ENCODE measurements at places on chromosomes 6 and 20. TPM values are rescaled to one million over a fixed set of nuclear protein-coding genes. Genes with fewer than 3 reads are reported as not detected.

Gene L3MBTL3
- 6.4 TPM for total RNA-seq

DNA sequence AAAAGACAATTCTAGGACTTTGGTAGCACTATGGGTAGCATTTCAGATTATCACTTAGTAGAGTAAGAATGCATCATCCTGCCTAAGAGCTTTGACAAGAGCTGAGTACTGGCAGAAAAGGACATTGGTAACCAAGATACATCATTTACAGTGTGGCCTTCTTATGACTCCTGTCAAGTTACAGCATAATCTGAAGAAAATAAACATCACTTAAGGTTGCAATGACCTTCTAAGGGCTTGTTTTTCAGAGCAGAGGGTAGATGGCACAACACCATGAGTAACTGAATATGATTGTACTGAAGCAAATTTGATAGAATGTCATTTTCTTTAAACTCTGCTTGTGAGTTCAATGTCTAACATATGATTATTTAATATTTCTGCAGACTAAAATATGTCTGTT is 822.6 kb downstream of the TBC1D32 start:
- DNase-seq = no peak

Gene CST7
- 2.5 TPM for total RNA-seq

DNA sequence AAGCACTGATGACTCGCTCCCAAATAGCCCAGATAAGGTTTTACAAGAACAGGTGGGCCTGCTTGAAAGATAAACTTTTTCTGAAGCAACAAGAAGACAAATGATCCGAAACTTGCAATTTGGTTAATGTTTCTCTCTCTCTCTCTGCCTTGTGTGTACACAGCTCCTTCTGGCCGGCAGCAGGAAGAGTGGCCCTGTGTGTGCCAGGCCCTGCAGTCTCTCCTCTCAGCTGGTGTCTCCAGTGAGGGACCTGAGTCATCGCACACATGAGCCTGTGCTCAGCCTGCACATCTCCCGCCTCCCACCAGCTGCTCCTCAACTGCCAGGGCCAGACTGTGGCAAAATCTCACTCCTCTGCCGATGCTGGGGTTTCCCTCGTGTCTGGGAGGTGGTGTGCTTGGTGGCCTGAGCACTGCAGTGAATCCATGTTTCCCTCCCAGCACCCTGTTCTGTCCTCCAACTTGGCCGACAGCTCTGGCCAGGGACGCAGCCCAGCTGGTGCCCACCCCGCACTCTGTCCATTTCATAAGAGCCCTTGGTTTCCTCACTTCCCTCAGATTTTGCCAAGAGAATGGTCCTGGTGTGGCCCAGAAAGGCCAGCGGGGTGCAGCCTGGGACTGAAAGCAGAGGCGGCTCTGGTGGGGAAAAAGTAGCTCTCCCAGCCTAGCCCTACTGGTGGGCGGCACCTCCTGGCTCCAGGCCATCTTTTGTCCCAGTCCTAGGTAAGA is 49.4 kb downstream of the ERMARD start:
- no peak for DNase-seq

Gene CD24
- 7.1 TPM for total RNA-seq
